ENCODE measurements at places on chromosomes 16 and 17. TPM values are rescaled to one million over a fixed set of nuclear protein-coding genes. Genes with fewer than 3 reads are reported as not detected.

DNA sequence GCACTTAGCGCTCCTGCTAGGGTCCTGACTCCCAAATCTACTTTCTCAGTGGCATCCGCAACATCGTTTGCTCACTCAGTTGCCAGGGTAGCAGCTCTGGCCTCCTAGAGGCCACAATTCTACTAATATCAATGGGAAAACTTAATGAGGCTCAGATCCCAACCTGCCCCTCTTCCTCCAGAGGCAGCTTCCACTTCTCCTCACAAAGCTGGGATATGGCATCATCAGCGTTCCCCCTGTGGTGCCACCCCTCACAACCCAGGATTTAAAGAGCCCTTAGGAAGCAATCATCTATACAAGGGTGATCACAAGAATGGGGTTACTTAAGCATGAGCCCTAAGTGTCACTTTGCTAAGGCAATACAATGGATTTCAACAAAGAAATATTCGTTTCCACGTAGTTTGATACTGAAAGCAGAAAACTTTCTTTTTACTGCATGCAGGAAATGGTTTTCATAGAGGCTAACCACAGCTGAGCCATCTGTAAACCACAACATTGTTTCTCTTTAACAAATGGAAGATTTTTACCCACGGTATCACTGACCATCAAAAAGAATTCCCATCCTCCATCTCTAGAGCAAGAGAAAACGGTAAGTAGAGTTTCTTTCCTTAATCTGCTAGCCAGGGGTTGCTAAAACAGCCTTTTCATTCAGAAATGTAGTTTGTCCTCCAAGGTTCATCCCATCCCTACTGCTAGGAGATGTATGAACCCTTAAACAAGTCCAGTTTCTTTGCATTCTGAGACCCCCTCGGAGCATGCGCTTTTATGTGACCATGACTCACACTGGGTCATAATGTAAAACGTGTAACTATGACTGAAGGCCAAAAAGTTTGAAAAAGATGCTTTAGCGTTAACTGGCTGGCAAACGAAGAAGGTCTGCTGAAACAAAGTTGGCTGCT lies 68.3 kb upstream of the BCAR1 start:
- no peak for DNase-seq

GRCh38 chr17:8151120-8151640 lies 1.0 kb downstream of the PER1 start:
- peak; percentile 91 for DNase-seq

DNA sequence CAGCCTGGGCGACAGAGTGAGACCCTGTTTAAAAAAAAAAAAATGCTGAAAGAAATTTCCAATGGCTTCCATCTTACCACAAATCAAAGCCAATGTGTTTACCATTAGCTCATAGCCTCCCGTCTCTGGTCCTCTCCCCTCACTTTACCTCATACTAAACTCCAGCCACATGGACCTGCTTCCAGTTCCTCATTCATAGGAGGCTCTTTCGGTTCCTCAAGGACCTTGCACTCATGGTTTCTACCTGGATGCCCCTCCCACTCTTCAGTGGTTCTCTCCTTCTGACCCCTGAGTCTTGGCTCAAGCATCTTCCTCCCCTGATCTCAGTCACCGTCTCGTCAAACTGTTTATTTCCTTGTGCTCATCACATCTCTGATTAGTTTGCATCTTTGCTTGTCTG lies 3.8 kb upstream of the DEF8 start:
- DNase-seq, result no peak

GRCh38 chr16:86016201-86016965 lies 117.4 kb downstream of the IRF8 start:
- DNase-seq, result no peak

- DNase-seq, result no peak
Observed at GRCh38 chr16:24286741-24287405, 30.7 kb downstream of the CACNG3 start.

DNA sequence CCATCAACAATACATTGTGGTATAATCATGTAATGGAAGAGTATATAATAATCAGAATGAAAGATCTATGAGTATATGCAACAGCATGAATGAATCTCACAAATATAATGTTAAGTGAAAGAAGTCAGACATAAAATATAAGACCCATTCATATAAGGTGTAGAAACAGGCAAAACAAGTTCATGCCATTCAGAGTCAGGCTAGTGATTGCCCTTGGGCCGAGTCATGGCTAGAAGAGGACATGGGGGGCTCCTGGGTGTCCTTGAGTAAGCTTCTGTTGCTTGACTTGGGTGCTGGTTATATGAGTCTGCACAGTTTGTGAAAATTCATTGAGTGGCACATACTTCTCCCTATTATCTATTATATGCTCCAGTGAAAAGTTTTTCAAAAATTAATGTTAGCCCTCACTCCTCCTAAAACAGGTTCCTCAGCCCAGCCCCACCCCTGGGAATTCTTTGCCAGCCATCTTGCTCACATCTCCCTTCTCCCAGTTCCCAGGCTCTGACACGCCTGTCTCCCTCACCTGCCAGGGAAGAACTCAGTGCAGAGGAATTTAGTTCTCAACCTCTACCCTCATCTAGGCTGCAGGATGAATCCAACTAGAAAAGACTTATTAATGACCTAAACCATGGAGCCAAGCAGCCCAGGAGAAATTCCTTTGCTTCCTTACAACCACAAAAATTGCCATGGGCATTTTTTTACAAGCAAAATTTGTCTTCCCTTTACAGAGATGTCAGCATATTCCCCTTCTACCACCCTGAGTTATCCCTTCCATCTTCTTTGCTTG lies 52.4 kb upstream of the NFAT5 start:
- no peak for DNase-seq

DNA sequence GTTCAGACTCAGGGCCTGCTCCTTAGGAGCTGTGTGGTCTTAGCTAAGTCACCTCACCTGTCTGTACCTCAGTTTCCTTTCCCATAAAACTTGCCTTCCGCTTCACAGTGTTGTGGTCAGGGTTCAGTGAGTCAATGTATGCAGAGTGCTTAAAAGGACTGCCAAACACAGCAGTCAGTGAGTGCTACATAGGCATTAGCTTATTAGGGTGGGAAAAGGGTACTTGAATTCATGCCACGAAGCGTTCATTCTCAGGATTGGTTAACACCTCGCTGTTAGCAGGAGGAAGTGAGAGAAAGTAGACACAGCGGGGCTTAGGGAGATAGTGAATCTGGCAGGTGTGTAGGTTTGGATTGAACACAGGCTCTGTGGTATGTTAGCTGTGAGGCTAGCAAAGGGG lies 155.2 kb downstream of the SHISA9 start:
- no peak for DNase-seq

- DNase-seq, result no peak
Observed at GRCh38 chr17:70011750-70012149, 63.3 kb upstream of the KCNJ16 start.

- DNase-seq, result peak; percentile 69
Observed at GRCh38 chr17:15262291-15263205, 2.6 kb downstream of the PMP22 start.

- no peak for DNase-seq
Observed at GRCh38 chr16:64627288-64627687, 494.6 kb downstream of the CDH11 start.

GRCh38 chr17:68318103-68318991 lies 27.1 kb downstream of the ARSG start:
- no peak for DNase-seq

DNA sequence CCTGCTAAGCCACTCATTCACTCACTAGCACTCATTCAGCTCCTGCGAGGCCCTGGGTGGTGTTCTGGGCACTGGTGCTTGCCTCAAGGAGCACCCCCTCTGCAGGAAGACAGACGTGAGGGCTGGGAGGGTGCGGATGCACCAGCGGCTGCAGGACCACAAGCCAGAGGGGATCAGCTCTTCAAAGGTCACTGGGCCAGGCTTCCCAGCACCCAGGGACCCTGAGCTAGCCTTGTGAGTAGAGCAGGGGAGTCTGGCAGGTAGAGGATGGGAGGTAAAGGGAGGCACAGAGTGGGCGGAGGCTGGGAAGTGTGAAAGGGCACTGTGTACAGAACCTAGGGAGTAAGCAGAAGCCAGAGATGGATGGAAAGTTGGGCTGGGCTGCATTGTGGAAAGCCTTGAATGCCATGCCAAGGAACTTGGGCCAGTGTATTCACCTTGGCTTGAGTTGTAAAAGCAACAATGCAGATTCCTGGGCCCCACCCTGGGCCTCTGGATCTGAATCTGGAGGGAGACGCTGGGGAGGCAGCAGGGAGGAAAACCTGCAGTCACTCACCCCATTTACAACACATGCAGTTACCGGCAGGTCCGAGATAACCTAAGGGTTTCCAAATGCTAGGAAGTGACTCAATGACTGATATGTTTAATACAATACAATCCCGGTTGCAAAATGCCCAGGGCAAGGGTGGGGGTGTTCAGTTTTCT lies 1.7 kb downstream of the IL4R start:
- DNase-seq, result no peak

GRCh38 chr17:58755577-58756245 lies at the start of gene PPM1E:
Gene PPM1E (plus strand): TSS chr17:58755854.
- DNase-seq, result peak; percentile 81

Gene HBQ1
- polyA plus RNA-seq, result 0.78 TPM

Gene CDK3
- polyA plus RNA-seq, result 26.6 TPM

Gene SPIRE2
- 10.4 TPM for polyA plus RNA-seq
